Fibroblast of skin of right biceps (primary cell): ENCODE measurements at places on chromosomes 1 and 21.
A peak's percentile ranks its signal among the peaks of the same experiment; 100 is the strongest.

DNA sequence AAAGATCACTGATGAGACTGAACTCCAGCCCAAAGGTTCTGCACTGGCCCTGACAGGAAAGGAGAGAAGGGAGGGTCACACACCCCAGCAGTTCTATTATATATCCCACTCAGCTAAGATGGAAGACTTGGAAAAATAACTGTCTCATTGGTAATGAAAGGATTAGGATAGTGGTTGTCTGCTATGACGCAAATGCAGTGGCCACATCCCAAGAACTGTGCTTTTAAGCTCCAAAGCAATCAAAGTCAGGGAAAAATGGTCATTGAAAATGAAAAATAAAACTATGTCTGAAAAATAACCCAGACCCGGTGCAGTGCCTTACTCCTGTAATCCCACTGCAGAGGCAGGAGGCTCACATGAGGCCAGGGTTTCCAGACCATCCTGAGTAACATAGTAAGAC lies 31.0 kb downstream of the PSMG1 start:
- DNase-seq = no peak

DNA sequence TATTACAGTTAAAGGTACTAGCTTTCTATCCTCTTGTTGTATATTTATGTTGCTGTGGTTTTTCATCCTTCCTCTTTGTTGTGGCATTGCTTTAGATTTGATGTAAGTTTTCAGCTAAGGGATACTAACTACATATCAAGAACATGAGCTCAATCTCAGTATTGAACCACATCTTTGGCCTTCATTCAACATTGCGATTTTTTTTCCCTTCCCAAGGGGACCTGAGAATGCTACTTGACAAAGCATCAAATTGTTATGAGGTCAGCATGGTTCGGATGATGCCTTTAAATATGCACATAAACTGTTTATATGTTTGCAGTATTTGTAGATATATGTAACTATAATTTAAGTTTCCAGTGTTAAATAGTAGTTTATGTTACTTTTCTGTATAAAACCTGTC lies 31.7 kb upstream of the GPR88 start:
- DNase-seq = peak; percentile 67

DNA sequence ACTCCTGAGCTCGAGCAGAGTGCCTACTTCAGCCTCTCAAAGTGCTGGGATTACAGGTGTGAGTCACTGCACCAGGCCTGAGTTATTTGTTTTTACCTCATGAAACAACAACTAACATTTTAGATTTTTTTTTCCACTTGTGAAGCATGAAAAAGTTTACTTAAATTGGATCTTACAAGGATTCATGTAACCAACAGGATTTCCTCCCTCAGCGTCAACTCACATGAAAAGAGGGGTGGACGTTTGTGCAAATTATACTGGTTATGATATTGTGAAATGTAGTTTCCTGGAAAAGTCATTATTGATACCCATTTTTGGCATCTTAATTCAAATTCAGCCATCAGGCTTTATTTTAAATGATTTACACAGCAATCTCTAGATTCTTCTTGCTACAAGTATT lies 6.5 kb downstream of the CNST start:
- DNase-seq = no peak

GRCh38 chr1:205108464-205108863 lies 13.3 kb downstream of the RBBP5 start:
- no peak for DNase-seq

DNA sequence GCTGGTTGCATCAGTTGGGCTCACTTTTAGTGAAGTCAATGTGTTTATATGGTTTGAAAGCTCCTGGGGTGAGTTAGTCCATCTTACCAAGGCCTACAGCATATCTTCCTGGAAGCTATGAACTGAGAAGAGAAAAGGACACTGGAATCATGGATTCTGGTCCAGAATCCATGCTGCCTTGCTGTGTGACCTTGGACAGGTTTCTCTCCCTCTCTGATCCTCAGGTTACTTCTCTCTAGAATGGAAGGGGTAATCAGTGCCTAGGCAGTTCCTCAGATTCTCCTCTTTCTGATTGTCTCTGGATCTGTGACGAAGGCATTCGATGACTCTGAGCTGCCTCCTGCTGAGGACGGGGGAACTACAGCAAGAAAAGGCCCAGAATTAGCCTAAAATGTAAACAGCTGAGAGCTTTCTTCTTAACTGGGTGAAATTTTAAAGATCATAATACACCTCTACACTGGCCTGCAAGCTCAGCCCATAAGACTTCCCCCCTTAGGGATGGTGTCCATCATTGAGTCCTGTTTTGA lies 425.0 kb upstream of the VAMP3 start:
- DNase-seq = no peak

GRCh38 chr1:111733992-111734341 lies 5.2 kb downstream of the INKA2 start:
- DNase-seq = no peak

DNA sequence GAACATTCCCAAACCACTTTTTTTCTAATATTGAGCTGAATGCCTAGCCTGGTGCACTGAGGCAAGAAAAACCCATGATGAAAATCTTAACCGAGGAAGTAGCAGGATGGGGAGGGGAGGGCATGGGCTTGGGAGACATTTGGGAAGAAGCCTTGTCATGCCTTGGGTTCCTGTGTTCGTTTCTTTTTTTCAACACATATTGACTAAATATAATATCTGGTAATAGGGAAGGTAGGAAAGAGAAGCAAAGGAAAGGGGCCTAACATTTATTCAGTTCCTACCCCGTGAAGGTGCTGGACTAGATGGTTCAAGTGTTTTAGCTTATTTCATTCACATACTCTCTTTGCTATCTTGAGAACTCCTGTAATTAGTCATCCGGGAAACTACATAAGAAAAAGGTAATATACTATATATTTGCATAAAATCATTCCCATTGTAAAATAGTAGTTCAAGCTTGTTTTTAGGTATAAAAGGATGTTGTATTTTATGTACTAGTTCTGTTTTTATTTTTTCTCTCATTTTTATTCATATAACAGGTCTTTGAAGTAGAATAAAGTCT lies 62.1 kb downstream of the ST3GAL3 start:
- DNase-seq = no peak

DNA sequence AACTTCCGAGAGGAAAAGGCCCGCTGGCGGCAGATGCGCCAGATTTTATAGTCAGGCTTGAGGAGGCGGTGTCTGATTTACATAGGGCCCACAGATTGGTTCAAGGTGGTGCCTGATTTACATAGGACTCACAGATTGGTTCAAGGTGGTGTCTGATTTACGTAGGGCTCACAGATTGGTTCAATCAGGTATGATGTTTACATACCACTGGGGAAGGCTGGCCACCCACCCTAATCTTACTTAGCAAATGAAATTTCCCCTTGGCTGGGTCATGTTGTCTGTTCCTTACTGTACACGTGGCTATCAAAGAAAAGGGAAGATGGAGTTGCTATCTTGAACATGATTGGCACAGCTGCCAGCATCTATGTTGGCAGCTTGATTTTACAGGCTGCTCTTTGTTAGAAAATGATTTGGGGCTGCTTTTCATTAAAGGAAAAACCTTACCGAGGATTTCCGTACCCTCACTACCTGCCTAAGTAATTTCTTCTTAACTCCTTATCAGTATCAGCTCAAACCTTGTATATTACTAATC lies 96.3 kb downstream of the SETD4 start:
- peak; percentile 37 for DNase-seq

GRCh38 chr1:87212431-87213134 lies 116.1 kb upstream of the LMO4 start:
- peak; percentile 36 for DNase-seq

DNA sequence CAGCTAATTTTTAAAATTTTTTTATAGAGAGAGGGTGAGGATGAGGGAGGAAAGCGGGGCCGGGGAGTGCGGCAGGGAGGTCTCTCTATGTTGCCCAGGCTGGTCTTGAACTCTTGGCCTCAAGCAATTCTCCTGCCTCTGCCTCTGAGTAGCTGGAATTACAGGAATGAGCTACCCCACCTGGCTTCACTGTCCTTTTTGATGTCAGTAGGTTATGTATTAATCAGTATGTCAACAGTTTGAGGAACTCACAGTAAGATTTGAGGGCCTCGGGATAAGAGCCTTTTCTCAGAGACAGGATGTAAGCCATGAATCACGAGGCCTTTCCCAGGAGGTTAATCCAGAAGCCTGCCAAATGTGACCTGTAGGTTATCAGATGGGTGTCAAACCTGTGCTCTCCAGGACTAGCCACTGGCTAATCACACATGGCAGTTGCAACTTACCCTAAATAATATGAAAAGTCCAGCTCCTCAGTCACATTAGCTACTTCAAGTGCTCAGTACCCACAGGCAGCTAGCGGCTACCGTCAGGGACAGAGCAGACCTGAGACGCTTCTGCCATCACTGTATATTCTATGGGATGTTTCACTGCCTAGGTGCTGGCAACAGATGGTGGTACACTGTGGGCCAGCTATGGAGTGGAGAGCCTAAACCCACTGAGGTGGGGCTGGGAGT lies 33.1 kb downstream of the TRIM67 start:
- peak; percentile 22 for DNase-seq

DNA sequence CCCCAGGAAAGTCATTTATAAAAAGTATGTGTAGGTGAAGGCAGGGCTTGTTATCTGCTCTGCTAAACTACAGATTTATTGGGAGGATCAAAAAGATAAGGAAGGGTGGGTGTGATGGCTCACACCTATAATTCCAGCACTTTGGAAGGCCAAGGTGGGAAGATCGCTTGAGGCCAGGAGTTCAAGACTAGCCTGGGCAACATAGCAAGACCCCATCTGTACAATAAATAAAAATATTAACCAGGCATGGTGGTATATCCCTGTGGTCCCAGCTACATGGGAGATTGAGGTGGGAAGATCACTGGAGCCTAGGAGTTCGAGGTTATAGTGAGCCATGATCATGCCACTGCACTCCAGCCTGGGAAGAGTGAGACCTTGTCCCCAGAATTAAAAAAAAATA lies 86.4 kb downstream of the NENF start:
- no peak for DNase-seq

DNA sequence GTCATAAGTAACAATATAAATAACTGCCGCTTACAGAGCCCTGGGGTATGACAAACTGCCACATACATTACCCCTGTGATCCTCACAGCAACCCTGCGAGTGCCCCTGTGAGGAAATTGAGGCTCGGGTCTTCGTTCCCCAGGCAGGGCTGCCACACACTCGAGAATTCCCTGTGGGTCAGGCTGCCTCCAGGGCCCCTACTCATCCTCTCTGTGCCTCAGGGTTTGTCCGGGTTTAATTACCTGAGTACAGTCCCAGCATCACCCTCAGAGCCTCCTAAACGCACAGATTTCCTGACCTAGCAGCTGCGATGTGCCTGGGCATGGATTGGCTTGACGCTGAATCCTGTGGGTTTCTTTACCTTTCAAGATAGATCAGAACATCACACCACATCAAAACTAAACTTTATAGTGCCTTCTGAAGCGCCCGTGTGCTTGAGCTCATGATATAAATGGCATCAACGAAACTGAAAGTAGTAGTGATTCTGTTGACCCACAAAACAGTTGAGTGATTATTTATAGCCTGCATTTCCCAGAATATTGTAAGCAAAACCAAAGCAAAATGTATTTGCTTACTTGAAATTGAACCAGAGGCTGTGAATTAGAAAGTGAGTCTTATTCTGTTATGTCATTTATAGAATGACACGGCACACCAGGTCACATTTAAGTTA lies 14.0 kb downstream of the SLC37A1 start:
- DNase-seq = no peak

GRCh38 chr1:195733408-195733807 lies 874.8 kb downstream of the KCNT2 start:
- DNase-seq = no peak

GRCh38 chr1:78620666-78621065 lies 418 bp downstream of the IFI44L start:
- DNase-seq = no peak

- DNase-seq = peak; percentile 14
These were observed 54.6 kb upstream of the POU2F1 start for GRCh38 chr1:167165948-167166689.

- DNase-seq = no peak
These were observed 74.4 kb upstream of the HSD17B7 start for GRCh38 chr1:162716123-162716522.

DNA sequence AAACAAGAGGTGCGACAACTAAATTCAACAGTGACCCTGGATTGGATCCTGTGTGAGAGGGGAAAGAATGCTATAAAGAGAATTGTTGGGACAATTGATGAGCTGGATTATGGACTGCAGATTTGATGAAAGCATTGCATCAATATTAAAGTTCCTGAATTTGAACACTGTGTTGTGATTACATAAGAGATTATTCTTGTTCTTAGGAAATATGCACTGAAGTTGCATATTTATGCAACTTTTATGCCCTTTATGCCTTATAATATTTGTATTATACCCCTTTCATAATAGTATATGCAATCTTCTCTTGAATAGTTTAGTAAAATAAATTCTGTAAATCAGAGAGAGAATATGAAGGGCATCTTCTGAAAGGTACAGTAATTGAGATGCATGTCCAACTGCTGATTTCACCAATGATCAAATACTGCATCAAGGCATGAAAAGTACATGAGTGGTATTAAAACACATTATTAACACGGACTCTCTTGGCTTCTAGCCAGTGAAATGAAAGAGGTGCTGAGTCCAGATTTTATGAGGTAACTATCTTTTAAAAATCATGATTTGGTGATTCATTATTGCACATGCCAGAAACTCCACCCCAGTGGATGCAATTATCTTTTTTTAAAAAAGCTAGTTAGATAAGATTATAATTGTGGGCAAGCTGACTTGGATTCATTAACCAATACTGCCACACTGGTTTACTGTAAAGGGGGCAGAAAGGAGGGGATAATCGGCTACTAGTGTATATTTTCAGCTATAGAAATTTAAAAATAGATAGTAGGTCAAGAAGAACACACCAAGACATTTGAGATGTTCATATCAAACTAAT lies 19.9 kb upstream of the LPAR3 start:
- no peak for DNase-seq

DNA sequence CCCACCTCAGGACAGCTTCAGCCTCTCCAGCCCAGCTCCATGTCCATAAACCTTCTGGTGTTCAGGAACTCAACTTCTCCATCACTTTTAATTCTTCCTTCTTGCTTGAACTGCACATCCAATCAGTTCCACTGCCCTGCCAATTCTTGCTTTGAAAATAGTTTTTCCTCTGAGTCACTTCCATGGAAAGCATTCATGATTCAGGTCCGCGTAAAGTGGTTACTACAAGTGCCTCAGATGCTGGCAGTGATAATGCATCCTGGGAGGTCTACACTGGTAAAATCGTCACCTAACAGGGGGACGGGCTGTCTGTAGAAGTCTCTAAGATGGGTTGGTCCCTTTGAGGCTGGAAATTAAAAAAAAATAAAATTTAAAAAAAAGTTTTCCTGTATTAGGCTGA lies 25.9 kb upstream of the RCAN1 start:
- peak; percentile 86 for DNase-seq

DNA sequence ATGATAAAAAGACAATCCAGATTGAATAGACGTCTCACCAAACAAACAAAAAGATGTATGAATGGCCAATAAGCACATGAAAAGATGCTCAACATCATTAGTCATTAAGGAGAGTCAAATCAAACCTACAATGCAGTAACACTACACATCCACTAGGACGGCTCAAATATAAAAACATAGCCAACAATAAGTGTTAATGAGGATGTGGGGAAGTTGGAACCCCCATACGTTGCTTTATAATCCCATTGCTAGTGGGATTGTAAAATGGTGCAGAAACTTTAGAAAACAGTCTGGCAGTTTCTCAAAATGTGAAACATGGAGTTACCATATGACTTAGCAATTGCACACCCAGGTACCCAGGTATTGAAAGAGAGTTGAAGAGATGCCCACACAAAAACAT lies 14.7 kb upstream of the IL24 start:
- DNase-seq = no peak
